Endodermal cell (in vitro differentiated cells): ENCODE measurements at places on chromosomes 7 and 10. TPM values are rescaled to one million over a fixed set of nuclear protein-coding genes. Genes with fewer than 3 reads are reported as not detected.

Gene ADRA2A
- 0.13 and 0.27 TPM in 2 replicates for total RNA-seq

Gene GSDME
- 9.8 to 19.2 TPM (median 17.9 TPM) in 3 replicates for total RNA-seq

Gene ZC3HAV1
- total RNA-seq, result 70.5 and 76.0 TPM in 2 replicates

DNA sequence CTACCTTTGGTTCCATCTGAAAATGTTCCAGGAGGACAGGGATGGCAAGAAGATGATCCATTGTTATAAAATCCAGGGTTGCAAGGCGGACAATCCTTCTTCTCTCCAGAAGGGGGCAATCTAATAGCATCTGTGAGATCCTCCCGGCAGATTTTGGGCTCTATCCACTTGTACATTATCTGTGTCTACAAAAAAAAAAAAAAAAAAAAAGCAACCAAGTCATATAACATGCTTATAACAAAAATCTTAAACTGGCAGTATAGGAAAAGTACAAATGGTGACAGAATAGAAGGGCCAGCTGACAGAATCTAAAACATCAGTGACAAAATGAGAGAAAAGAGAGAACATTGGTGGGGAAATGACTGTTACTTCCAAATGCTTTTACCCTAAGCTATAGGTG, 132.7 kb downstream of the ELAPOR2 start:
- peak; percentile 71 for DNase-seq
- no peaks in the 10 kb centered on the region for H3K27me3 ChIP-seq
- H3K27ac ChIP-seq, result no peak overlapping the region
- H3K4me3 ChIP-seq, result no peak overlapping the region
- peaks cover 59% of the 10 kb centered on the region for H3K36me3 ChIP-seq
- H3K4me1 ChIP-seq, result no peaks in the 10 kb centered on the region

- no peaks in the 10 kb centered on the region for H3K27me3 ChIP-seq
- no peak overlapping the region for H3K27ac ChIP-seq
- H3K4me3 ChIP-seq, result no peak overlapping the region
- no peak for DNase-seq
- H3K4me1 ChIP-seq, result no peaks in the 10 kb centered on the region
- H3K36me3 ChIP-seq, result no peaks in the 10 kb centered on the region
Measured at GRCh38 chr10:12795315-12796110, 206.0 kb downstream of the CCDC3 start.

Gene ITPRID1
- total RNA-seq, result 19.5 and 21.8 TPM in 2 replicates

Gene SHH
- total RNA-seq, result 0.99 and 1.5 TPM in 2 replicates
